Stimulated activated CD4-positive, alpha-beta T cell treated with anti-CD3 and anti-CD28 coated beads, Interleukin-1b, Interleukin-23, amount 100 ng/mL, for 1 hour (primary cell): ENCODE measurements at places on chromosomes 7 and 10.

DNA sequence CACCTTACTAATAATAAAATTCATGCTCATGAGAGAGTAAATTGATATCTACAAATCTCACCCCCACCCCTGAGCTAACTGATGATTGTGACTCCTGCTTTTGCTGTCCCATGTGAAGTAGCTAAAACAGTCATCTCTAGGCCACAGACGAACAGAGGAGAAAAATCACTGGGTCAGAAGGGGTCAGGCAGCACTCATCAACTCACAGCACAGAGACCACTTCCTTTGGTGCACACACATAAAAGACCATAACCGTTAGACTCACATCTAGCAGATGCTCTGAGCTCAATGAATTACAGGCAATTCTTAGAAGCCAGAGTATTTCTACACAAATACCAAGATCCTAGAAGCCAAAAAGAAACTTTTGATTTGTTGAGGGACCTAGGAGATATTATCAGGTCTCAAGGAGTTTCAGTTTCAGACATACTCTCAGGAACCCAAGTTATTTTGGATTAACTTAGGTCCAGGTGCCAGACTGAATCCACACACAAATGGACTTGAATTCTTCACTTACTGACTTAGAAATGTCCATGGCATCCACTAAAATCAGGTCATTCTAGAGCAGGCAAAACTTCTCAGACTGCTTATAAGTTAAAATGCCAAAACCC lies 65.0 kb upstream of the TES start:
- DNase-seq: no peak

GRCh38 chr7:1314908-1315450 lies 82.3 kb downstream of the UNCX start:
- no peak for DNase-seq

DNA sequence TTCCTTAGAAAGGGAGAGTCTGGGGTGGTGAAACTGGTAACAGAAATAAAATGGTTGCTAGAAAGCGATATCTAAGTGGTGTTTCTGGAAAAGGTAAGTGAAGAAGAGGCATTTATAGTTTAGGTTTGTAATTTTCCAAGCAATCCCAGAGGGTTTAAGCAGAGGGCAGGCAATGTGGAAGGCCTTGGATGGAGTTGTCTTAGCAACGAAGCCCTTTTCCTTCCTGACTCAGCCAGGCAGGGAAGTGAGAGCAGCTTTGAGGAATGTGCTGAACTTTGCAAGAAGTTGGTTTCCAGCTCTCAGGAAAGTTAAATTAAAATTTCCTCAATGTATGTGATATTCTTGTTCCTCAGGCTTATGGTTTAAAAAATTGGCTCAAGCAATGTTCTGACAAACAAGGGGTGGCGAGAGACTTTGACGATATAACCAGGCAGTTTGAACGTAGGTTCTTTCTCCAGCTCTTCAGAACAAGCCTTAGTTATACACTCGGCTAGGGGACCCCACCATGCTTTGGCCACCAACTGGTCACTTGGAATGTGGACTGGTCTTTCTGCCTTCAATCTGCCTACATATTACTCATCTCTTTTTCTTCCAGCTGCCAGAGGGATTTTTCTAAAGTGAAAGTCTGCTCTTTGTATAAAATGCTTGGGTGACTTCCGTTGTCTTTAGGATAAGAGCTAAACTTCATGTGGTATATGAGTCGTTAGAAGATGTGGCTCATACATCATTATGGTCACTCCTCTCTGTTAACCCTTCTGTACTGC lies 66.9 kb upstream of the SLC25A13 start:
- DNase-seq: no peak

DNA sequence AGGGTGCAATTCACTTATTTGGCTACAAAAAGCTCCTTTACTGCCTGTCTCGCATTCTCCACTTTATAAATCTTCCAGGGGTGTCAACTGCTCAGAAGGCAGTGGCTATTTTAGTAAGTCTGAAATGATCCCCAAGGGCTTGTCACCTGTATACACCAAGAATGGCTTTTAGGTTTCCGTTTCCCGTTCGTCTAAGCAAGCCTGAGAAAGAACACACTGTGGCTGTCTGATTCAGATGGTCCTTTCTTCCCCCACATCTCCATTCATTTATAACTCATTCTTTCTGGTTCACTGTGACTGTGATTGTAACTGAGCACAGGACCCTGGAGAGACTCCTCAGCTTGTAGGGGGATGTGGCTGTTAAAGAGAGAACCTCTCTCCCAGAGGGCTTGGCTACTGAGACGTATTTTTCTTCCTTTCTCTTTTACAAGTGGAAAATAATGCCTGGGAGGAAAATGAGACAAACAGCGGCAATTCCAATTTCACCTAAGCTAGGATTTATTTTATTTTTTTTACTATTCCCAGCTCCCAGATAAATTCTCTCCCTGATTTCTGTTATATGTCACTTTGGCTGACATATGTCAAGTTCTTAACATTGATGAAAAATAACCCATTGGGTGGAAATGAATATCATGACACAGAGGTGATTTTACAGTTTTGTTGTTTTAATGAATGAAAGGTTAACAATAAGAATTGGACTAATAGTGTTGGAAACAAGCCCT lies 129.3 kb downstream of the FAM107B start:
- no peak for DNase-seq

DNA sequence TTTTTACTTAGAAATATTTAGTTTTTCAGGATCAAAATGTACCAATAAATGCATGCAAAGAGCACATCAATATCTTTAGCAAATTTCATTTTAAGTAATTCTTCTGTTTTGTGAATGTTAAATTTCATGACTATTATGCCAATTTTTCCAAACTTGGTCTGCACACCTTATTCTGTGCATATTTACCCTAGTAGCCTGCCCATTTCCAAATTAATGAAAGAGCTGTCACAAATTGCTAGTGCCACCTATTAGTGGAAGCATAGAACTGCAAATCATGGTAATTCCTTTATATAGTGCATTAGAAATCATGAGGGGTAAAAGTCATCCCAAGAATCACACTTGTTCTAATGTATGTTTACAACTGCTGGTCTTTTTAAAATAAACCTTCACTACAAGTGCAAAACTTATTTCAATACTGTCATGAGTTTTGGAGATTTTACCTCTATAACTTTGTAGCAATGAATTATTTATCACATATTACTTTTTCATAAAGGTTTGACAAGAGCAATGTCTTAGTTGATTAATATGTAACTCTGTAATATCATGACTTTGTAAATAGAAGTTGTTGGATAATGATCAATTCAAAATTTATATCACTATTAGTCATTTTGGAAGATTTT lies 5.7 kb downstream of the SEMA3A start:
- DNase-seq: no peak

- DNase-seq: no peak
Observed at GRCh38 chr10:78065611-78066010, 31.9 kb downstream of the RPS24 start.

GRCh38 chr10:47231414-47231813 lies 68.6 kb upstream of the GDF10 start:
- DNase-seq: no peak

DNA sequence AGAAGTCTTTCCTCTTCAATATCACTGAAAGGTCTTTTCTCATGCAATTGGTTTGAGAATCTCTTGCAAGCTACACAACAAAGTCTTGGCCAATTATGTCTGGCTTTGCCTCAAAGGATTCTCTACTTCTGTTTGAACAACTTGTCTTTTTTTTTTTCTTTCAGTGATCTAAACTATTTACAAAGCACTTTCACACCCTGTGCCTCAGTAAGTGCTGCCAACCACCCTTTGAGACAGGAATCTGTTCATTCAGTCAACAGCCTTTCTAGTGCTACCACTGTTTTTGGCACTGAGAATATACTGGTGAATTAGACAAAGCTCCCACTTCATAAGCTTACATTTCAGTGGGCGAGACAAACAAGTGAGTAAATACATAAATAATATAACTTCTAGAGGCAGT lies 26.9 kb upstream of the SDK1 start:
- no peak for DNase-seq

DNA sequence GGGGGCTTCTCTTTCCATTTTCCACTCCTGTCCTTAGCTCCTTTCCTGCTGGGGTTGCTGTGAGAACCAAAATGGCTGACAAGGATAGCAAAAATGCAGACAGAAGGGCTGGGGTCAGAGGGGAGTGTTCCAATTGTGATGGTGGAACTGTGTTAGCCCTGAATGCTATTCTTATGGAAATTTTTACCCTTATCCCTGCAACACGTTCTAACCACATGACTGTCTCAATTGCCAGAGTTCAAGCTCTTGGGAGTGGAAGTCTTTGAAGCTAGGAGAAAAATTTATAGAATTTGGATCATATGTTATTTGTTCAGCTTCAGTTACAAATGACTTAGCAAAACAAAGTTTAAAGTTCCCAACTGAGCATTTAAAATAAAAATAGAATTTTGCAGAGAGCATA lies 134.1 kb downstream of the ADCYAP1R1 start:
- no peak for DNase-seq

- DNase-seq: no peak
Observed at GRCh38 chr7:70893422-70893821, 238.5 kb upstream of the GALNT17 start.

DNA sequence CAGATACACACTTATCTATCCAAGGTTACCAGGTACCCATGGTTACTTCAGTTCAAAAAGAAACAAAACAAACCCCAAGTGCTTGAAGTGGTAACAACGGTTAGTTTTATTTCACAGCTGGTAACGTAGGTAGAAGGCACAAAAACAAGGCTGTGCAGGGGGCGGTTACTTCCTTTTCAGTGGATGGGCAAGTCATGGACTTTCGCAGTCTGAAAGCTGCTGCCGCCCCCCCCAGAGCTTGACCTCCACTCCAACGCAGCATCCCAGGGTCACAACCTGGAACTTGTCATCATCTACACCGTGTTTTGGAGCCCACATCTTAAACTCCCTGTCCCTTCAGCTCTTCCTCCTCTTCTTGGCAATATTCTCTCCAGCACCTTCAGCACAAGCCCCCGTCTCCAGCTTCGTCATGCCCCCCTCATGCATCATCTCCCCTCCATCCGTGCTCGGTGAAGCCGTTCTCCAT lies 181.2 kb upstream of the ITGB1 start:
- no peak for DNase-seq

- DNase-seq: no peak
Observed at GRCh38 chr7:27116031-27116961, 13.8 kb upstream of the HOXA2 start.

GRCh38 chr10:44238212-44238611 lies 146.7 kb downstream of the CXCL12 start:
- no peak for DNase-seq

GRCh38 chr7:44976746-44977196 lies 2.0 kb downstream of the MYO1G start:
- DNase-seq: no peak

DNA sequence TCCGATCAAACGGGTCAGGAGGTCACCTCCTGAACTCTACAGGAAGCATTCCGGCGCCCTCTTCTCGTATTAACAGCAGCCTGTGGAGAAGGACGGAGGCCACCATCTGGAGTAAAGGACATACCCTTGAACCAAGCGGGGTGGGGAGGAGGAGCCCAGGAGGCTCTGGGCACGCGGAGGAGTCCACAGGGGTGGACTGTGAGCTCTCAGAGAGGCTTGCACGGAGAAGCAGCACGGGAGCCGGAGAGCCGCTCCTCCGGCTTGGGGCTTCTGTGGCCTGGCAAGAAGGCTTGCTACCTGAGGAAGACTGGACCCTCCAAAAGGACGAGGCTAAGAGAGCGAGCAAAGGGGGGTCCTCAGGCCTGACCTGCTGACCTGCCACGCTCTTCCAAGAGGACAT lies 77.9 kb downstream of the MAD1L1 start:
- no peak for DNase-seq

DNA sequence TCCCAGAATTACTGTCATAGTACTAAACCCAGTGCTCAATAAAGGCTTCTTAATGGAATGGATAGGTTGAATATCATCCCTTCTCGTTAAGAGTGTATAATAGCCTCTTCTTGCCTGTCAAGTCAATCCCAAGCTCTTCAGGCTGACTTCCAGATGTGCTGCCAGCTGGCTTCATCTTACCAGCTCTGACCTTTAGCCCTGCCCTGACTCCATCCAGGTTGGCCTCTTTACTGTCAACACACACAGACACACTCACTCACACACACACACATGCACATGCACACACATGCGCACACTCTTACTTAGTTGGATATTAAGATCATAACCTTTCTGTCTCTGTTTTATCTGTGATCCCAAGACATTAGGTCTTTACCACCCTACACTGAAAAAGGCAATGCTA lies 49.1 kb downstream of the ASB4 start:
- DNase-seq: no peak

GRCh38 chr10:23187155-23187554 lies 5.0 kb upstream of the PTF1A start:
- no peak for DNase-seq

DNA sequence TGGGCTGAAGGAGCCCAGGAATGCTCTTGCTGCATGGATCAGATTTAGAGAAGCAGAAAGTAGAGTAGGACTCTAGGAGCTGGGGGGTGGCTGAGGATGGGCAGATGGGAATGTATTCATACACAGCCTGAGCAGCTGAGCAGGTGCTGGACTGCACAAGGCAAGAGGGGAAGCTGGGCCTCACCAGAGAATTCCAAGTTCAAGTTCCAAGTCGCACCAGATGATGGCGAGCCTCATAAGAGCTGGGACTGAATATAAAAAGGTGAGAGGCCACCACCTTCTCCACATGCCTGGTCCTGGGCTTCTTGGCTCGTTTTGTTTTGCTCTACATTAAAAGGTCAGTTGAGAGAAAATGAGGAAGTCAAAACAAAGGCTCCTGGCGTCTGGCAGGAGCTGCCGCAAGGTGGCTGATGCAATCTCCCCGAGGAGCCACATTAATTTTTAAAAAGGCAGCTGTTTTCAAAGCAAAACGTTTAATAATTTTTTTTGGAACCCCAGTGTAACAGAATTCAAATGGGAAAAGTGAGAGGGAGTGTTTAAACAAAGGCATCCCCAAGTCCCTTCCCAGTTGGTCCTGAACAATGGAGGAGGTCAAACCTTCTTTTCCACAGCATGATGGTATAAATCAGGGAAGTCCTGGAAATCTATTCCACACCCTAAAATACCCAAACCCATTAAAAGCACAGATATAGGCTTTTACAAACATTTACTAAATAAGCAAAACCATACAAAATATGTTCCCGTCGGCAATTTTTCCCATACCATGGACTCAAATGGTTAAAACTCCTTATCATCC lies 9.5 kb downstream of the CYREN start:
- no peak for DNase-seq

GRCh38 chr7:124649397-124650014 lies 116.1 kb downstream of the GPR37 start:
- DNase-seq: no peak

DNA sequence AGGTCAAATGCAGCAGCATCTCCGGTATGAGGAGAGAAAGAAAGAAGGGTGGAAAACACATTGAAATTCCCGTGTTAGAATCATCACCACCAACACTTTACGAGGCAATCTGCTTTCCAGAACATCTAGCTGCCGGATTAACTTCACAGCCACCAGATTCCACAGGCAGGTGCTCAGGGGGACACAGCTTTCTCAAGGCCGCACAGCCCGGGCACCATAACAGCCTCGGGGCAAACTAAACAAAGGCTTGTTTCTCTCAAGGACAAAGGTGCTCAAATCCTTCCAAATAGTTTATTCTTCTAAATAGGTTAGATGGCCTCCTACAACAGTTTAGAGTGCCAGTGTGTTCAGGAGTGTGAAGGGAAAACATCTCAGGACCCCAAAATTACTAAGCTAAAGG lies 156.3 kb downstream of the DIP2C start:
- DNase-seq: no peak
